CD4-positive, CD25-positive, alpha-beta regulatory T cell (primary cell): ENCODE measurements at places on chromosomes 12 and 14. TPM values are rescaled to one million over a fixed set of nuclear protein-coding genes. Genes with fewer than 3 reads are reported as not detected.

PMCH gene
- 1.6 TPM for total RNA-seq

DNA sequence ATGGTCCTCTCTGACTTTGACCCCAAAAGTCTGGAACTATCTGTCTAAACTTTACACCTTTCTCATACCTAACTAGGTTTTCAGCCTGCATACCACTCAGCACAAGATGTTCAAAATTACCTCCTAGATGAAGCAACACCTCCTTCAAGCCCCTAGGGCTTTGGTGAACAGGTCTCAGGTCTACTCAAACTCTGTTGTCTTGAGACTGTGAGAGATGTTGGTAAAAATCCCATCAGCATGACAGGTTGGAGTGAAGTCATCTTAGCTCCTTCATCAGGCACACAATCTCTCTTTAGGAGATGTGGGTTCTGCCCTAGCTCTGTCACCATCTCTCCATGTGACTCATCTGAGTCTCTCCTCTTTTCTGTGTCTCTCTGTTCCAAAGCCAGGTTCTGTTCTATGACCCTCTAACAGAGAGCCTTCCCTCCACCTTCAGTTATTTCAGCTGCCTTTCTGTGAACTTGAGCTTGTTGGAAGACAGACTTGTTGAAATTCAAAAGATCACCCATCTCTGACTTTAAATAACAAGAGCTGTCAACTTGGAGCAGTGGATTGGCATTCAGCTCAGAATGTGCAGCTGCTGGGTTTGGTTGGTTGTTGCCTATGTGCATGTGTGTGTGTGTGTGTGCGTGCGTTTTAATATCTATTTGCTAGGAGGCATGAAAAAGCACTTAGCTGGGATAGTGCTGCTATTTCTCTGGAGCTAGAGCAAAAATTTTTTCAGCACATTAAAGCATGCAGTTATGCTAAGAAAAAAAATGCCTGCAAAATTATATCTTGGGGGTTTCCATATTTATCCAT is 130.7 kb downstream of the CRACR2A start:
- H3K36me3 ChIP-seq, result peaks cover 60% of the 10 kb centered on the region
- H3K4me3 ChIP-seq, result no peak overlapping the region
- no peak for DNase-seq

GRCh38 chr12:95574799-95575452 is 23.6 kb upstream of the USP44 start:
- H3K4me3 ChIP-seq, result no peak overlapping the region
- DNase-seq, result no peak
- H3K27ac ChIP-seq, result no peak overlapping the region

DNA sequence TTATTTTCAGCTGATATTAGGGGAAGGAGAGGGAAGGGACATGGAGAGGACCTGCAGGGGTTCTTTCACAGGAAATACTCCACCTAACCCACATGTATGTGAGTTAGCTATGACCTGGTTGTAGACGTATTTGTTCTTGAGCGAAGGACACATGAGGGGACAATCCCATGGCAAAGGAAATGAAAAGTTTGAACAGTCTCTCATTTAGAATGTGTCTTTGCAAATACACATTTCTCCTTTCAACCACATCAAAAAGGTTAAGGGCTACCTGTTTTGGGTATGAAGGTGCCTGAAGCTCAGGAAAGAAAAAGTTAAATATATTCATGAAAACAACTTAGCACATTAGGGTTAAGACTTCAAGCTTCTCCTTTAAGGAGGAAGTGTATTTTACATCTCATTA is 7.4 kb downstream of the PYGL start:
- H3K27me3 ChIP-seq, result peaks cover 18% of the 10 kb centered on the region
- H3K36me3 ChIP-seq, result no peaks in the 10 kb centered on the region

DNA sequence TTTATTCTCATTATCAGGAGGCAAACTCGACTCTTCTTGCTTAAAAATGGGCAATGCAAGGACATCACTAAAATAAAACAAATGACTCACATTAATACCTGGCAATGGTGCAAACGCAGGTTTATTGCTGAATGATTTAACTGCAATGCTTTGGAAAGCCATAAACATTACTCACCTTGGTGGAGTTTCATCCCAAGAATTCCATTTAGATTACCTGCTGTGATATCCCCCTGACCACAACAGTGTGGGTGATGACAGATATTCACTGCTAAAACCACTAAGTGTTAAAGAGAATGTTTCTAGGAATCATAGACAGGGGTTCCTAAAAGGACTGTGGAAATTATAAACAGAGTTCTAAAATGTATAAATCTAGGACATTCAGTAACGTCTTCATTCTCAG is 35.3 kb upstream of the CSRNP2 start:
- H3K4me1 ChIP-seq, result no peaks in the 10 kb centered on the region
- no peaks in the 10 kb centered on the region for H3K27me3 ChIP-seq
- no peak overlapping the region for H3K27ac ChIP-seq
- H3K4me3 ChIP-seq, result no peak overlapping the region
- no peak for DNase-seq

DNA sequence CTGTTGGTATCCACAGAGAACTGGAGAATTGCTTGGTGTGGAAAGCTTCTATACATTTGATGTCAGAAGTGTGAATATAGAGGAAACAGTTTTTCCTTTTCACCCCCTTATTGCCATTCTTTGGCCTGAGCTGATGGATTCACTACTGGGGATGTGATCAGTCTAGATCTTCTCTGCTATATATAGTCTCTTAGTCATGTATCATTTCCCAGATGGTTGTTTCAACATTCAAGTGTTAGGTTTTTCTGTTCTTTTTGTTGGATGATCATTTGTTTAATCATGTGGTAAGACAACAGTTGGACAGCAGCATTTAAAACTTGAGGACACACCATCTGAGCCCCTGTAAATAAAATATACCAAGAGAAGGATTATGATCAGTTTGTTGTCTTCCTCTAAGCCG is 29.6 kb downstream of the TMX1 start:
- H3K27me3 ChIP-seq, result no peaks in the 10 kb centered on the region
- no peak overlapping the region for H3K4me3 ChIP-seq
- H3K36me3 ChIP-seq, result no peaks in the 10 kb centered on the region

DNA sequence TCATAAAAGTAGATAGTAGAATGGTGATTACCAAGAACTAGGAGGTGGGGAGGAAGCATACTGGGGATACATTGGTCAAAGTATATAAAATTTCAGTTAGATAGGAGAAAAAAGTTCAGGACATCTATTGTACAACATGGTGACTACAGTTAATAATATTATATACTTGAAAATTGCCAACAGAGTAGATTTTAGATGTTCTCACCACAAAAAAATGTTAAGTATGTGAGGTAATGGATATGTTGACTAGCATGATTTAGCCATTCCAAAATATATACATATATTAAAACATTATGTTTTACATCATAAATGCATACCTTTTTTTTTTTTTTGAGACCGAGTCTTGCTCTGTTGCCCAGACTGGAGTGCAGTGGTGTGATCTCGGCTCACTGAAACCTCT is 31.0 kb downstream of the TMEM116 start:
- no peak overlapping the region for H3K4me3 ChIP-seq
- no peak for DNase-seq
- H3K27ac ChIP-seq, result no peak overlapping the region
- H3K4me1 ChIP-seq, result no peaks in the 10 kb centered on the region

DNA sequence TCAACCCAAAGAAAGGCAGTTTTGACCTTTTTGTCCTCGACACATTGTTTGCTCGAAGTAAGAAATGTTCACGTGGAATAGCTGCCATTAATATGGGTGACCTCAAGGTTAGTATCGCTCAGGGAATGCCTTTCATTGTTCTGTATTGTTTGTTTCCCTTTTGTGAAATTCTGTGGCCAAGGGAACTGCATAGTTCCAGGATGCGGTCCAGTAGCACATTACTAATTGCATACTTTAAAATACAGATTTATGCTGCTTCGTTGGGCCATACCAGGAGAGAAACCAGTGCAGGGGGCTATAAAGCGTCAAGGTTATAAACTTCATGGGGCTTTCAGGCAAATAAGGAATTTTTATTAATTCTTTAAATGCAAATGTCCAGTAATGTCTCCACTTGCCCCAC is 73.3 kb upstream of the USP44 start:
- no peak overlapping the region for H3K27ac ChIP-seq
- H3K36me3 ChIP-seq, result no peaks in the 10 kb centered on the region
- DNase-seq, result no peak
- no peaks in the 10 kb centered on the region for H3K27me3 ChIP-seq
- no peaks in the 10 kb centered on the region for H3K4me1 ChIP-seq
- H3K4me3 ChIP-seq, result no peak overlapping the region

DNA sequence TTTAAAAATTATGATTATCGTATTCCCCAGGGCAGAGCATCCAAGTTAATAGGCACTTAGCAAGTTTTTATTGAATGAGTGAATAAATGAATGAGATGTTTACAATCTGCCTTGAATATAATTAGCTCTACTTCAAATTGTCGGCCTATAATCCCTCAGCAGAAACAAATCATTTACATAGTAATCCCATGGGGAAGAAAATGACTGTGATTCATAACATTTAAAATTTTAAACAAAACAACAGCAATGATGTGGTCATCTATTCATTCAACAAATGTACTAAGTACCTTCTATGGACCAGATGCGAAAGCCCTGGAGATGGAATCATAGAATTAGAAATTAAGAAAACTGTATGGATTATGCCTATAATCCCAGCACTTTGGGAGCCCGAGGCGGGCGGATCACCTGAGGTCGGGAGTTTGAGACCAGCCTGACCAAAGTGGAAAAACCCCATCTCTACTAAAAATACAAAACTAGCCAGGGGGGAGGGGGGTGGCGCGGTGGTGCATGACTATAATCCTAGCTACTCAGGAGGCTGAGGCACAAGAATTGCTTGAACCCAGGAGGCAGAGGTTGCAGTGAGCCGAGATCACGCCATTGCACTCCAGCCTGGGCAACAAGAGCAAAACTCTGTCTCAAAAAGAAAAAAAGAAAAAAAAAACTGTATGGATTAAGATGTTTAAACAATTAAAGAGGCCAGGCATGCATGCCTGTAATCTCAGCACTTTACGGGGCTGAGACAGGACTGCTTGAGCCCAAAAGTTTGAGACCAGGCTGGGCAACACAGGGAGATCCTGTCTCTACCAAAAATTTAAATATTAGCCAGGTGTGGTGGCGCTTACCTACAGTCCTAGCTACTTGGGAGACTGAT is 17.7 kb upstream of the MDM2 start:
- H3K36me3 ChIP-seq, result no peaks in the 10 kb centered on the region
- no peaks in the 10 kb centered on the region for H3K4me1 ChIP-seq
- H3K27ac ChIP-seq, result no peak overlapping the region

DNA sequence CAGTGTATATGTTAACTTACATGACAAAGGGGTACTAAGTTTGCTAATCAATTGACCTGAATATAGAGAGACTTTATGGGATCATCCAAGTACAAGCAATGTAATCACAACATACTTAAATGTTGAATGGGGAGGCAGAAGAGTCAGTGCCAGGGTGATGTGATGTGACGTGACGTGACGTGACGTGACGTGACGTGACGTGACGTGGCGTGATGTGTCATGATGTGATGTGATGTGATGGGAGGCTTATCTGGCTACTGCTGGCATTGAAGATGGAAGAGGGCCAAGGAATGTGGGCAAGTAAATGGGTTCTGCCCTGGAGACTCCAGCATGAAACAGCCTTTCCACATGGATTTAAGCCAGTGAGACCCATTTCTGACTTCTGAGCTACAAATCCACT is 38.2 kb upstream of the PRB4 start:
- no peaks in the 10 kb centered on the region for H3K4me1 ChIP-seq
- no peaks in the 10 kb centered on the region for H3K36me3 ChIP-seq
- no peak for DNase-seq
- no peak overlapping the region for H3K4me3 ChIP-seq
- H3K27me3 ChIP-seq, result no peaks in the 10 kb centered on the region

DNA sequence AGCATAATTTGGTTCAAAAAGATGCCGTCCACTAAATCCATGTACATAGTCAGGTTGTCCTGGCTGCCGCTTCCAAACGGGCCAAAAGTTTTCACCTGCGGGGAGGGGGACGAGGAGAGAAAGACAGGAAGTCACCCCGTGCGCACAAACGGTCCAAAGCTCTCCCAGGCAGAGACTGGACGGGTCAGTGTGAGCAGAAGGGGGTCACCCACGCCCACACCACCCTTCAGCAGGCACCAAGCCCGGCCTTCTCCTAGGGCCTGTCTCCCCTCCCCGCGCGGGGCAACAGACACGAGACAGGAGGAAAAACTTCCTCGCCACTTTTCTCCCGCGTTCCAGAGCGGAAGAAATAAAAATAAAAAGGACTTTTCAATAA is 888 bp downstream of the CCDC88C start:
- H3K27ac ChIP-seq, result peak overlapping the region; percentile 96
- DNase-seq, result no peak
- H3K4me3 ChIP-seq, result peak overlapping the region; percentile 98
- peaks cover 10% of the 10 kb centered on the region for H3K36me3 ChIP-seq
- H3K27me3 ChIP-seq, result no peaks in the 10 kb centered on the region
